ENCODE measurements at places on chromosomes 12 and 14.

DNA sequence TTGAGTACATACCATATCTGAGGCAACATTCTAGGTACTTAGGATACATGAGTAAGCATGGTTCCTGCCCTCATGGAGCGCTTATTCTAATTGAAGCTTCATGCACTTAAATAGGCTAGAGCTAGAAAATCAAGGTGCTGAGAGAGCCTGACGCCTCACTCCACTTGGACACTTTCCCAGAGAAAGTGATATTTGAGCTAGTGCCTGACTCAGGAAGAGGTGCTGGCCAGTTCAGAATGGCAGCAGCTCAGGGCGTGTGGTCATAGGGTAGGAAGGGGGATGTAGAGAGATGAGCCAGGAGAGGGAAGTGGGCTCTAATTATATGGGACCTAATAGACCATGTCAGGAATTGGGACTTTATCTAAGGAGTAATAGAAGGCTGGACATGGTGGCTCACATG lies 33.3 kb downstream of the TULP3 start:
- no peak for DNase-seq

- DNase-seq = no peak
Measured at GRCh38 chr14:64191756-64192155, 102.4 kb downstream of the ESR2 start.

DNA sequence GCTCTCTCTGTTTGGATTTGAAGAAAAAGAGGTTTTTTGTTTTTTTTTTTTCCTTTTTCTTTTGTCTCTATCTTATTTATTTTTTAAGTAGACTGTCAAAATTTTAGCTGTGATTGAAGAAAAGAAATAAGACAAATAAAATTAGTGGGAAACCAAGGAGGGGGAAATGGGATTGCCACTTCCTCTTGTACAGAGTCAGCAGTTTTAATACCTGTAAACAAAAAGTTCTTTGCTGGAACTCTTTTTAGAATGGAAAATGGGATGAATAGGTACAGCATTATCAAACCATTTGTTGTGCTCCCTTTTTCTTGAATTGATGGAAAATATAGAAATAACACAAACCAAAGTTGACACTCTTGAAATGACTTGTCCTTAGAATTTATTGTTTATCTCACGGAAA lies 680.7 kb downstream of the DIO2 start:
- no peak for DNase-seq

GRCh38 chr12:52975204-52975603 lies 26.3 kb downstream of the KRT18 start:
- no peak for DNase-seq

DNA sequence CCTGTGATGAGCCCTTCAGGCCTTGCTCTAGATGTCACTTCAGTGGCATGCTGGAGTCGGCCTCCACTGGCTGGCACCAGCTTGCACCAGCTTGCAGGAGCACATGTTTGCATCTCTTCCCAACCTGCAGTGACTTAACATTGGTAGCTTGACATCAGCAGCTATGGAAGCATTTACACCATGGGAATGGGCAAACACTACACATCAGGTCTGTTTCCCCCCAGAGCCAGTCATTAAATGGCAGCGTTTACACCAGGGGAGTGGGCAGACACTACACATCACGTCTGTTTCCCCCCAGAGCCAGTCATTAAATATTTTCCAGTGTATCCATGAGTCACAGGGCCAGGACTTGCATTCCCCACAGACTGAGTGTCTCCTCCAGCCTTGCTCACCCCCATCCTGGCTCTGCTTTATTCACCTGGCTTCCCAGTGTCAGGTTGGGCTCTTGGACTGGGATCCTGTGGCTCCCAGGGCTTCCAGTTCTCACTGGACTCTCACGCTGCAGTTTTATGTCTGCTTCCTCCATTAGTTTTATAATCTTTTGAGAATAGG lies 51.6 kb upstream of the VRK1 start:
- no peak for DNase-seq

GRCh38 chr12:51592034-51592705 lies 1.1 kb downstream of the SCN8A start:
- DNase-seq = no peak

DNA sequence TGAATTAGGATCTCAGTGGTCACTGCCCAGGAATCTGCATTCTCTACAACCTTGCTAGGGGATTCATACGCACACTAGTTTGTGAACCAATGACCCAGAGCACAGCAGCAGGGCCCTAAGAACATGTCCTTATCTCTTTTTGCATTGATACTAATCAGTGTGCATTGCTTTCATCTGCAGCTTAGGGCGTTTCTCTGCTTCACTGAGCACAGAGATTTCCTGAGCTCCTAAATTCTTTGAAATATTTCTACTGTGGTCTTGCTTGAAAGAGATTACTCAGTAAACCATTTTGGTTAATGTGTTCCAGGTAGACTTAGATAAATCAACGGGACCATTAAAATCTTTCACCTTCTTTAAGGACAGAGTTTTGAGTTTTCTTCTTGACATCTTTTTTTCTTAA lies 351.3 kb upstream of the KITLG start:
- DNase-seq = no peak

DNA sequence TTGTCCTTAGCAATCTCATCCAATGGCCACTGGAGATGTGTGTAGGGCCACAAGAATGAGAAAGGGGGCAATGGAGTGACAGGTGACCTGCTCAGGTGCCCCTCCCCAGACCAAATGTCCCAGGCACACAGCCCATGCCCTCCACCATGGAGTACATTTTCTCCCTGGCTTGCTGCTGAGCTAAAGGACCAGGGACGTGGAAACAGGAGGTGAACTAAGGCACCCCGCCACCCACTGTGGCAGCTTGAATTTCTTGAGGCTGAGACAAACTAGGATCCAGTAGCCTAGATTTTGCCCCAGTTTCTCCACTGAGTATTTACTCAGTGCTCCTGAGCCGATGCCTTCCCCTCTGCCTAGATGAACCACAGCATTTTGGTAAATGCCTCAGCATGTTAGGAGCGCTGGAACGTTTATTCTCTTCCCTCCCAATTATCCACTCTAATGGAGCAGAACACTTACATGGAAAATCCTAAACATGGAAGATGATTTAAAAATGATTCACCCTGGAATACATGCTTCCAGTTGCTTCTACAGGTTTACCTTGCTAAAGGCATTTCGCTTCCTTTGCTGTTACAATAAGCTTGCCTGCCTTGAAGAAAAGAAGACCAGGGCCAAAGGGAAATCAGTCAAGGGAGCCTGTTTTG lies 198.0 kb downstream of the ZFP36L1 start:
- no peak for DNase-seq
